ENCODE measurements at places on chromosomes 12 and 14.

DNA sequence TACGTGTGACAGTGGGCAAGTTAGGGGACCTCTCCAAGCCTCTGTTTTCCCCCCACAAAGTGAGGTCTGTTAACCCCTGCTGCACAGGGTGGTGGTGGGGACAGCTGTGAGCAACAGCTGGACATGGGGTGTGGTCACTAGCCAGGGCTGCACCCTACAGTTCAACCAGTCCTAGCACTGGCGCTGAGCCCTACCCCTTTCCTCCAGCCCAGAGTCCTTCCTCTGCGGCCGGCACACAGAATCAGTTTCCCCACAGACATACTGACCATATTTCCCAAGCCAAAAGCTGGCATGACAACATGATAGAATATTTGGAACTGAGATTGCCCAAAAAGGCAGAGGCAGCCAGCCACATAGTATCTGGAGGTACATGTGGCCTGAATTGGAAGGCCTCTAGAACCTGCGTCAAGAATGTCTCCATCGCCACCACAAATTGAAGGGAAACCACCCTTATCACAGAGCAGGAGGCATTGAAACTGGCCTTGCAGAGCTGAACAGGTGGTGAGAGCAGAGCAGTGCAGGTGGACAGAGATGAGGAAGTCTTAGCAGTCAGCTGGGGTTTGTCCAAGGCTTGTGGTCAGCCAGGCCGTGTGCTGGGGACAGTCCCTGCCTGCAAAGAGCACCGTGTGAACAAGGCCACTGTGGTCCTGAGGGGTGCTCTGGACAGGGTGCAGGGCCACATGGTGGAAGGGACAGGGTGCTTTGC lies 21.2 kb downstream of the DEGS2 start:
- no peak for DNase-seq

DNA sequence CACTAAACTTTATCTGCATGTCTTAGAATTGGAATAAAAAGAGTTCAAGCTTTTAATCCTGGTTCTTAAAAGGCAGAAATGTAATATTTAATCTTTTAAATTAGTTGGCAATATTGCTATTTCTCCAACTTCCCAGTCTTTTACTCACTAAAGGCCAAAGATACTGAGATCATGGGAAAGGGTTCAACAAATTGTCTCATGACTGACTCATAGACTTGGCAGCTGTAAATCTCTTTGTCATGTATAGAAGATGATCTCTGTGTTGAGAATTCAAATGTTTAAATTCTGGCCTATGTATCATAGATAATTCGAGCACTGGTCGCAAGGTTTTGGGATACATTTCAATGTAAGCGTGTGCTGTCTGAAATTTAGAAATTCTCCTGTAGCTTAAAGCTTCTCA lies 40.1 kb upstream of the STRAP start:
- DNase-seq: no peak

GRCh38 chr14:104996483-104996882 lies 10.9 kb downstream of the CLBA1 start:
- DNase-seq: no peak

GRCh38 chr14:79044894-79045624 lies 874.9 kb downstream of the NRXN3 start:
- DNase-seq: no peak

All from stimulated activated CD4-positive, alpha-beta T cell treated with anti-CD3 and anti-CD28 coated beads, Interleukin-15, amount 100 ng/mL, for 1 hour (primary cell).